ENCODE measurements at places on chromosomes 1 and 21.

- DNase-seq: no peak
These were observed 10.3 kb downstream of the INSRR start for GRCh38 chr1:156848461-156849150.

GRCh38 chr21:42079939-42080787 lies 9.0 kb downstream of the UMODL1 start:
- no peak for DNase-seq

DNA sequence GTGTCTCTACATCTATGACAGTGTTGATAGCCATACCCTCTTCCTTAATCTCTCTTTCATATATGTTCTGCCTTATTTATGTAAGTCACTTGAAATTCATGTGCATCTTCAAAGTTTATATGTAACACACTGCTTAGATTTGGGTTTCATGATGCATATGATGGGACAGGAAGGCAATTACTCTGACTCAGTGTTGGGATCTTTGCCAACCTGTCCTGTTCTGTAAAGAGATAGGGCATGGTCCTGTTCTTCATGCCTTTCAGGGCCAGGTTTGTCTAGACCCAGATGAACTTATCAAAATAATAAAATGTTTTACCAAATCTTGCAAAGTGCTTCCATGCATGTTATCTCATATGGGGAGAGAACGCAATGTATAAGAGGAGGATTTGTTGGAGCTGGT lies 69.5 kb downstream of the TMPRSS15 start:
- DNase-seq: no peak

- no peak for DNase-seq
These were observed at the start of gene NAXE for GRCh38 chr1:156591432-156592157. TSS of gene NAXE (plus strand) at chr1:156591776. CDS start at chr1:156591805, 29 bp downstream.

DNA sequence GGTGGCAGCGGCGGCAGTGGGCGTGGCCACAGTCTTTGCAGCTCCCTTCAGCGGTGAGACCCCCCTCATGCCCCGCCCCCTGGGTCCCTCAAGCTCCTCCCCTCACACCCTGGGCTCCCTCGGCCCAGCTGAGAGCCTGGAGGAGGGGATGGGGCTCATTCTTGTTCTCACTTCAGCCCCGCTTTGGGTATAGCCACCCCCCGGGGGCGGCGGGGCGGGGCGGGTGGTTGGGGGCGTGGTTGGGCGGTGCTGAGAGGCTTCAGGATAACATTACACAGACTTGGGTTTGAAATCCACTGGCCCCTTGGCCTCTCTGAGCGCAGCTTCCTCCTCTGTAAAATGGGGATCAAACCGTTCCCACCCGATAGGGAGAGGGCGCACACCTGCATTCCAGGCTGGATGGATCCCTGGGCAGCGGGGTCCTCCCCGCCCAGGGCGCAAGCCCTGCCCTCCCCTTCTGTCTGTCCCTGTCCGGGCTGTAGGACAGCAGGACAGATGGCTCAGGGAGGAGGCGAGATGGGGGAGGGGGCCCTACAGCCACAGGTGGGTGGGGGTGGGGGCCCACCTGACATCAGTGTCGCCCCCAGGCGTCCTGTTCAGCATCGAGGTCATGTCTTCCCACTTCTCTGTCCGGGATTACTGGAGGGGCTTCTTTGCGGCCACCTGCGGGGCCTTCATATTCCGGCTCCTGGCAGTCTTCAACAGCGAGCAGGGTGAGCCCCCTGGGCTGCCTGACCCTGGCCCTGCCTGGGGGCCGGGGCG lies 5.1 kb downstream of the CLCNKA start:
- no peak for DNase-seq

- DNase-seq: no peak
These were observed 15.2 kb downstream of the LRRC71 start for GRCh38 chr1:156935505-156936128.

DNA sequence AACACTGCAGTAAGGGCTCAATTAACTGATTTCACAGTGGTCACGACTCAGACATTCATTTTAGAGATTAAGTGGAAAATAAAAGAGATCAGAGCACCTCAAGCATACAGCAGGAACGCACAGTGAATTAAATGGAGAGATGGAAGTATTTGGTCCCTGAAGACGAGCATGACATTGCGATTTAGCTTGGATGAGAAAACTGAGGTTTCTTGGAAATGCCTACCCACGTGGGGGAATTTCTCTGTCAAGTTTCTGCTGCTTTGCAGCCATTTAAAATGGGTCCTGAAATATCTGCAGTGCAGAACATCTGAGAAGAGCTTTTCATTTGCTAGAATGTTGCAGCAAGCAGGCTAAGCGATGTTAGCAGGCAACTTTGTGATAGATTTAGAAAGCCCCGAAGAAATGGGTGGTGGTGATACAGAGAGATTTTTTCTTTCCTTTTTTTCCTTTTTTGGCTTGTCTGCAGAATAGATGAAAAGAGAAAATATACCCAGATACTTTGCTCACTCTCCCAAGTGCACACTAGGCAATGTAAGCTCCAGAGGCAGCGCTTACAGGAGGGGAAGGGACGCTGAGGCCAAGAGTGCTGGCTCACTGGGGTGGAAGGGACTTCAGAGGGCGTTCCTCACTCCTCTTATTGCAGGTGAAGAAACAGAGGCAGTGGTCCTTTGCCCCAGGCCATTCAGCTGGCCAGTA lies 258.0 kb downstream of the KCNJ6 start:
- DNase-seq: no peak

DNA sequence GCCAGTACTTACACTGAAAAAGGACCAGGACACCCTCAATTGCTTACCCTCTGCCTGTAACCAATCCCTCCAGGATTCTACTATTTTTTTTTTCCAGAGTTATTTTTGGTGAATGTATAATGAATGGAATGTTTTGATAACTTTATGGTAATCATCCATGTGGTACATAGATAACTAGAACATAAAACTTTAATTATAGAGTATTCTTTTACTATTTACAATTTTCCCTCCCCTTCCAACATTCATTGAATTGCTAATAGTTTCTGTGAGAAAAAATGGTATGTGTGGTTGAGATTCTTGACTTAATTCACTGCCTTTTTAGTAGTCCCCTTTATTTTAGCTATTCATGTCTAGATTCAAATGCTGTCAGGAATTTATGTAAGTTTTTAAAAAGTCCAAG lies 164.6 kb downstream of the CYYR1 start:
- DNase-seq: no peak

GRCh38 chr21:41506611-41507520 lies 1.1 kb downstream of the TMPRSS2 start:
- DNase-seq: no peak

- no peak for DNase-seq
These were observed 4.9 kb upstream of the B4GALT3 start for GRCh38 chr1:161182214-161182613.

DNA sequence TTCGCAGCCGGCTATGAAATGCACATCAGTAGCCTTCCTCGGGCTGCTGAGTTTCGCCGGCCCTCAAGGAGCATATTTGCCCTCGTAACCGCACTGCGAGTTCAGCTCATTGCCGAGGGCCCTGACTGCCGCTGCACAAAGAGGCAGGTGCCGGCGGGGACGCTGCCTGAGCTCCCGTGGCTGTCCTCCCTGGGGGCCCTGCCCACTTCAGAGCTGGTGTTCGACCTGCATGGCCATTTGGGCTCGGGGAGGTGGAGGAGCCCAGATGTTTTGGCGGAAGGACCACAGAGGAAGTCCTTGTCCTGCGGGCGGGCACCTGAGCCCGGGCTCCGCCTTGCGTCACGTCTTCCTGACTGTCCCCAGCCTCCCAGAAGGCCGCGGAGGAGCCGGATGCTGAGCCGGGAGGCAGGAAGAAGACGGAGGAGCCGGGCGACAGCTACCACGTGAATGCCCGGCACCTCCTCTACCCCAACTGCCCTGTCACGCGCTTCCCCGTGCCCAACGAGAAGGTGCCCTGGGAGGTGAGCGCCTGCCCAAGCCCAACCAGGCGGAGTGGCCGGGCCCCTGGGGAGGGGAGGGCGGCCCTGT lies 29.9 kb upstream of the LRRC3 start:
- DNase-seq: no peak

DNA sequence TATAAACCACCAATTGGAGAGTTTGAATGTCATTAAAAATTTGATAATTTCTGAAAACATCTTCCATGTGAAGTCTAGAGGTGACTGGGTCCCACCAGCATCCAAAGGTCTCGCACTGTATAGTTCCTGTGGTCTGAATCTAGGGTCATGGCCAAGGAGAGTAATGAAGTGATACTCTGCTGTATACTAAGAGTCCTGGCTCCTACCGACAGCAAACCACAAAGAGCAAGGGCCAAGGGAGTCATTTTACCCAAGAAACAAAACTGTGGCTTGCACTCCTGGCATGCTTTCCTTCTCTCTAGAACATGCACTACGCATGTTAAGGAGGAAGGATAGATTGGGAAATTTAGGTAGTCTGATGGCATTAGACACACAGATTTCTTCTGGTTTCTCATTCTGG lies 115.6 kb downstream of the BRINP2 start:
- DNase-seq: no peak

Measured in esophagus squamous epithelium (tissue), 5 donors.